ENCODE measurements at places on chromosomes 7 and 10.

- no peak for DNase-seq
These were observed 129.1 kb upstream of the FOXK1 start for GRCh38 chr7:4552985-4553384.

GRCh38 chr10:70905071-70906021 lies 17.0 kb upstream of the PCBD1 start:
- no peak for DNase-seq

DNA sequence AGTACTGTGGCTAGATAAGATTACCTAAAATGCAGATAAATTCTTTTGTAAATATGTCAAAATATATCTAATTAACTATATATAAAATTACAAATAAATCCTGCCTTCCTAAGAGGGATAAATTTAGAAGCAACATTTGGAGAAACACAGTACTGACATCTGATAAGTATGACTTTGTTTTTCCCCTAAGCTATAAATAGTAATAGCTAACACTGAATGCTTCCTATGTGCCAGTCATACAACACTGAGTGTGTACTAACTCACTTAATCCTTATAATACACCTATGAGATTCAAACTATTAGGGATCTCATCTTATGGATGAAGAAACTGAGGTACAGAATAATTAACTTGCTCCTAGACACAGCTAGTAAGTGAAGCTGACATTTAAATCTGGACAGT lies 733.4 kb downstream of the MAGI2 start:
- no peak for DNase-seq

GRCh38 chr7:100584683-100585510 lies 1.0 kb downstream of the LRCH4 start:
- DNase-seq: no peak
